ENCODE measurements at places on chromosomes 2 and 18. TPM values are rescaled to one million over a fixed set of nuclear protein-coding genes. Genes with fewer than 3 reads are reported as not detected.

The SIX3 gene
- total RNA-seq: 0.21 TPM

DNA sequence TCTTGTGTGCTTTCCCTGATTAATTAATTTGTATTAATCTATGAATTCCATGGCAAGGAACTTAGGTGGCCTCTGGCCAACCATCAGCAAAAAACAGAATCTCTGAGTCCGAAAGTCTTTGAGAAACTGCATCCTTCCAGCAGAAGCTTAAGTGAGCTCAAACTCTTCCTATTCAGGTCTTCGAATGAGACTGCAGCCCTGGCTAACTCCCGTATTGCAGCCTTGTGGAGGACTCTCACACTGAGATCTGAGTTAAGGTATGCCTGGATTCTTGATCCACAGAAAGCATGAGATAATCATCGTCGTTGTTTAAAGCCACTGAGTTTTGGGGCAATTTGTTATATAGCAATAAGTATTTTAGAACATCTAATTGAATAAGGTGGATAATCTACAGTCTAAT, 1143.9 kb upstream of the NXPH2 start:
- no peak for DNase-seq

- DNase-seq: no peak
These were observed 199.0 kb upstream of the DCC start for GRCh38 chr18:52140986-52141385.

- DNase-seq: no peak
These were observed 7.3 kb upstream of the SLC39A10 start for GRCh38 chr2:195649629-195650190.

The KLHL14 gene
- not detected for total RNA-seq

The OSR1 gene
- total RNA-seq: not detected

DNA sequence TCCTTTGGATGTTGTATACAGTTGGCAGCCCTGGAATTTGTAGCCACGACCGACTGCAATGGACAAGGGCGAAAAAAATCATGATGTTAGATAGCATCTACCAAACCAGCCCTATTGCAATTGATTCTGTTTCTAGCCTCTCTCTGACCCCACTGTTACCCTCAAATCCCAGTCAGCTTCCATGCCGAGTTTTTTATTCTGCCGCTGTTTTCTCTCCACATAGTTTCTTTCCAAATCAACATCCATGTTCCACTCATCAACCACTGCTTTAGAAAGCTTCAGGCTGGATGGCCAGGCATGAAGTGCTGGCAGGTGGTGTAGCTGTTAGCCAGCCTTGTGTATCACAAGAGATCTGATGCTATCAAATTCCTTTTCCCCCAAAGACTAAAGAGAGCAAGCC, 272.8 kb downstream of the FIGN start:
- no peak for DNase-seq

The CCDC68 gene
- total RNA-seq: not detected

The GPR35 gene
- 14.4 TPM for total RNA-seq

DNA sequence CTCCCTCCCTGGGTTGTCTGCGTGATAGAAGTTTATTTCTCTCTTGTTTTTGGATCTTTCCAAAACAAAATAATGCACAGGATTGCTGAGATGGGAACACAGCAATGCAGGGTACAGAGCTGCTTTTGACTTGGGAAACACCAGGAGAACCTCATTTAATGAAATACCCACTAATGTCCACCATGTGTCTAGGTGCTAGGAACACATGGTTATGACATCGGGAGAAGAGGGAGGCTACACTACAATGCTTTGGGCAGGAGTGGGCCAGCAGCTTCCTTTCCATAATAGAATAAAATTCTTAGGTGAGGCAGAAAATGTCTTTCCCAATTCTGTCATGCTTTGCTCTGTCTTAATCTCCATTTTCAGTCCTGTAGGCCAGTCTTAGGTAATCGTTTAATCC, 29.2 kb upstream of the KCNF1 start:
- DNase-seq: no peak

- no peak for DNase-seq
These were observed 434.7 kb upstream of the HS6ST1 start for GRCh38 chr2:128753321-128753720.

DNA sequence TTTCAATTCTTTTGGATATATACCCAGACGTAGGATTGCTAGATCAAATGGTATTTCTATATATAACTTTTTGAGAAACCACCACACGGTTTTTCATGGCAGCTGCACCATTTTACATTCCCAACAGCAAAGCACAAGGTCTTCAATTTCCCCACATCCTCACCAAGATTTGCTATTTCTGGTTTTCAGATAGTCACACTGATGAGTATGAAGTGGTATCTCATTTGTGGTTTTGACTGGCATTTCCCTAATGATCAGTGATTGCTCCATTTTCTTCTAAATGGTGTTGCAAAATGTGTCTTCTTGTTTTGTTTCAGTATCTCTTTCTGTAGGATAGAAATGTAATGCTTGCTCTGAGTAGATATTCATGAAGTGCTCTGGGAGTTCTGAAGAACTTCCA, 52.0 kb downstream of the ANKRD44 start:
- no peak for DNase-seq

DNA sequence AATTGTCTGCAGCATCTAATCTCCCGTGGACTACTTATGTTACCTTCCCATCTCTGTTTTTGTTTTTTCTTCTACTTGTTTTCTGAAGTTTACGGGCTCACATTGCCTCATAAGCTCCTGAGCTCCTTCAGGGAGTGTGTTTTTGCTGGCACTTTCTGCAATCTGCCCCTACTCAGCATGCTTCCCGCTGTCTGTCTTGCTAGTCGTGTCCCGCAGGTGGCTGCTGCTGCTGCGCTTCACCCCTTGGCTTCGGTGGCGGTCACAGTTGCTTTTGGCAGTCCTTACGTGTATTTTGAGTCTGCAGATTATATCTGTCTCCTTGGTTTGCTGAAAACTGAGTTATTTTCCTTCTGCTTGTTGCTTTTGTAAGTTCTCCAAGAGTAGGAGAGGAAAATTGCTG, 37.3 kb downstream of the FER1L5 start:
- no peak for DNase-seq

The HPCAL1 gene
- 47.0 TPM for total RNA-seq

DNA sequence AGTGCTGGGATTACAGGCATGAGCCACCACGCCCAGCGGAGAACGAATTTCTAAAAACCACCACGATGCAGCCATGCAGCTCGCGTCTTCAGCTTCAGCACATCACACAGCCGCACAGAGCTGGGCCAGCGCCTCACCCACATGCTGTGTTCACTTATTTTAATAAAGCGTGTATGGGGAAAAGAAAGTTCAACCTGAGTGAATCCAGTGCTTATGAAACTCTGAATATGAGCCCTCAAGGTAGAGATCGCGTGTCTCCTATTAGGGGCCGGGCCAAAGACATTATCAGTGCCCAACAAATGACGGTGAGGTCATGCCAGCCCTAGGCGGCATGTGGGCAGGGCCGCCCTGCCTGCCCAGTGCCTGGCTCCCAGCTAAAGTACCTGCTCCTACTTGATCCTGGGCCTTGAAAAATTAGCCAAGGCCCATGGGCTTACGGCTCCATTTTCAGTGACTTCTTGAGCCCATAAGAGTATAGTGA, 44.3 kb downstream of the SPRED2 start:
- DNase-seq: no peak

The CDH20 gene
- 0.07 TPM for total RNA-seq

The PLGLB1 gene
- total RNA-seq: 4.4 TPM

GRCh38 chr18:37985126-37985525, 419.5 kb upstream of the CELF4 start:
- DNase-seq: no peak

DNA sequence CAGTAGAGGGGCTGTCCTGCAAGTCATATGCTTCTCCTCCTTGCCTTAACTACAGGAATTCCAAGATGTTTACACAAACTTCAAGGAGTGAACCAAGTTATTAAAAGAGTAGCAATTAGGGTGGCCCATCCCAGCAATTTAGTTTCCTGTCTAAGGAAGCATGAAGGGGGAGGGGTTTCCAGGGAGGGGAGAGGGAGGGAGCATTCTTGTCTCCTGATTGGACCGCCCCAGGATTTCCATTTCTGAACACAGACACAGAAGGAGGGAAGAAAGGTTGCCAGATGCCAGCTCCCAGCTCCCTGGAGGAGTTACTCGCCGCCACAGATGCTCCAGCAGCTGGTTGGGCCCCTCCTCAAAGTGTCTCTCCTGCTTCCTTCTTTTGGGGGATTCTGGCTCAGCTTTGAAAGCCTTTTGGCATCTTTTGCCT, 107.6 kb downstream of the TRIB2 start:
- DNase-seq: no peak

DNA sequence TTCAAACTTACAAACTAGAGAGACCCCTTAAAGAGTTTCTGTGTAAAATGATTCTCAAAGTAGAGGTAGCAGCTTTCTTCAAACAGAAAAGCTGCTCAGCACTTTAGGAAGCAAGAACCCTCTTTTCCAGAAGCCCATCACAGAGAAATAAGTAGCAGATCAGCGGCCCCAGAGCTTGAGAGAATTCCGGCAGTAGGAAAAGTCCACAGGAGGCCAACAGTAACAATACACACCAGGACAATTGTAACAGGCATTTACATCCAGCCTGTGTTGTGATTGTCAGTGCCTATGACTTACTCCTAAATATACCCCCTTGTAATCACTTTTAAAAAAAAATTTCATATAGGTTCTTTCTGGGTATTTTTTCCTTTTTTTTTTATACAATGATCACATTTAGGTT, 161.4 kb upstream of the ACVR2A start:
- no peak for DNase-seq

GRCh38 chr2:218367415-218368149, 10.9 kb downstream of the CATIP start:
- DNase-seq: peak; percentile 85

GRCh38 chr2:241094172-241094571, 7.9 kb downstream of the MTERF4 start:
- no peak for DNase-seq

The MEIS1 gene
- total RNA-seq: not detected

- DNase-seq: no peak
These were observed 38.8 kb downstream of the ACSL3 start for GRCh38 chr2:222899413-222900181.

The GPBAR1 gene
- 0.82 TPM for total RNA-seq

- no peak for DNase-seq
These were observed 301.8 kb downstream of the AGPS start for GRCh38 chr2:177694348-177694747.

DNA sequence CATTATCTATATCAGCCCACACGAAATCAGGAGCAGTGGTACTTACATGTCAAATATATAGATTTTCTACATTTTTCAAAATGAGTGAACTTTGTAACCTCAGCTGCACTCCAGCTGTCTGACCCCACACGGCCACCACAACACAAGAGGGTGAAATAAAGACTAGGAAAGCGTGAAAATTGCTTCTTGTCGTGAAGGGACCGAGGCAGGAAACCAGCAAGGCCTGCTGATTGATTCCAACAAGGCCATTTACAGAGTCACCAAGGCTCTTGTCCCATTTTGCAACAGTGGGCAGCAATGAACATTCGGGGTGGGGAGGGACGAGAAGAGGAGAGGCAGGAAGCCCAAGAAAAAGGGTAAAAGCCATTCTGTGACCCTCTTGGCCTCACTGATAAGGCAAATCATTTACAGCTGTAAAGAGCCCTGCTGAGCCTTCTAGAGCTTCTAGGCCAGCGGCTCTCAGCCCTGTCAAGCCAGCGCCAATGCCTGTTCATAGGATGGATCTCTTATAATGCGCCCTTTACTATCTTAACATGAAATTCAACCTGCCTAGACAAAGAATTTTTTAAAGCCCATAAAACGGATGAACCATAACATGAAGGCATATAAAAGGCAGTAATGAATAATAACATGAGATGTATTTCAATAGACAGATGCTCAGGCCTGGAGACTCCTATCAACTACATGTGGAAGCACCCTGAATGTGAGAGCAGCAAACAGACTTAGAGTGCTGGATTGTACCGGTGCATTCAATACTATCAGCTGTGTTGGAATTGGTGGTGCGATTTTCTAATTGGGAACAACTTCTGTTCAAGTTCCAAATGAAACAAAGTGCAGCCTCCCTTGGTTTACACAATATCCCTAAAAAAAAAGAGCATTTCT, 269.0 kb downstream of the CDCA7 start:
- DNase-seq: no peak

DNA sequence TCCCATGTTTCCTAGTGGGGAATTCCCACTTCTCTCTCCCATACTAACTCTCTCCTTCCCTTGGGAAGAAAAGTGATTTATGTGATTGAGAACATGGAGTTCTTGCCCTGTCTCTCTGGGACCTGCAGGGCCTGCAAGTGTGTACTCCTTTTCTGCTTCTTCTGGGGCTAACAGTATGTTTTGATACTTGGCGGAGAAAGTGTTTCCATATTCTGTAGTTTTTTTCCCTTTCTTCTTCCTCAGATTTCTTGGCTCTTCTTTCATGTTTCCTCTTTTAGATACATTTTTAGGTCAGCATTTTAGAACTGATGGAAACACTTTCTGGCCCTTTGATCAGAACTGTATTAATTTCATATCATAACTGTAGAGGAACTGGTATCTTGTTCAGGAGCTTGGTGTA, 352.2 kb downstream of the DLGAP1 start:
- no peak for DNase-seq

GRCh38 chr18:79708412-79708811, 28.8 kb downstream of the CTDP1 start:
- peak; percentile 69 for DNase-seq

The SEC11C gene
- total RNA-seq: 57.9 TPM

- no peak for DNase-seq
These were observed 76.6 kb upstream of the UGP2 start for GRCh38 chr2:63765117-63765516.
